ENCODE measurements at places on chromosomes 12 and 14. TPM values are rescaled to one million over a fixed set of nuclear protein-coding genes. Genes with fewer than 3 reads are reported as not detected.

Gene KDM2B
- total RNA-seq, result 76.6 TPM

Gene DNAH10
- total RNA-seq, result not detected

Gene NFYB
- 14.9 TPM for total RNA-seq

Gene RTL1
- total RNA-seq, result not detected

Gene TDRD9
- not detected for total RNA-seq

Gene PZP
- not detected for total RNA-seq

GRCh38 chr12:123681605-123682004 is 10.7 kb downstream of the TCTN2 start:
- DNase-seq, result no peak

- no peak for DNase-seq
Observed at GRCh38 chr12:109418848-109419480, 58.1 kb downstream of the KCTD10 start.

- peak; percentile 69 for DNase-seq
Observed at GRCh38 chr14:39265806-39266524, 32.2 kb downstream of the MIA2 start.

- DNase-seq, result no peak
Observed at GRCh38 chr14:78611796-78612571, 441.8 kb downstream of the NRXN3 start.

DNA sequence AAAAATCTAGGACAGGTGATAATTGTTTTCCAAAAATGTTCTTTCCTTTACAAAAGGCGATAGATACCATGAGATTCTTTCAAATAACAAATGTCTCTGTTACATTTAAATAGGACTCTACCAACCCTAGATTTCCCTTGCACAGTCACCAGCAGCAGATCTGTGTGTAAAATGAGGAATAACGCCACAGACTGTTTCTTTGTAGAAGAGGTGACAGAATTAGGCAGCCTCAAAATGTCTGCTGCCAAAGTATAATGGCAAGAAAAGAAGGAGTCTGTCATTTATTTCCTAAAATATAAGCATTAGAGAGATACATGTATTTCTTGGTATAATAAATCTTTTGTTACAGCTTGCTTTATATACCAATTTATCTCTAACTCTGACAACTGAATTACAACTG is 8.5 kb upstream of the SRGAP1 start:
- DNase-seq, result no peak

- peak; percentile 62 for DNase-seq
Observed at GRCh38 chr12:79983492-79983891, 48.6 kb upstream of the PPP1R12A start.

- DNase-seq, result no peak
Observed at GRCh38 chr14:50928002-50928635, 16.2 kb downstream of the PYGL start.

- no peak for DNase-seq
Observed at GRCh38 chr14:68662392-68662791, 130.5 kb downstream of the ZFP36L1 start.

GRCh38 chr12:59304077-59304721 is 291.6 kb upstream of the SLC16A7 start:
- no peak for DNase-seq

GRCh38 chr14:56176530-56176929 is 58.3 kb downstream of the PELI2 start:
- no peak for DNase-seq

- DNase-seq, result no peak
Observed at GRCh38 chr12:17918013-17918412, 172.0 kb downstream of the RERGL start.

DNA sequence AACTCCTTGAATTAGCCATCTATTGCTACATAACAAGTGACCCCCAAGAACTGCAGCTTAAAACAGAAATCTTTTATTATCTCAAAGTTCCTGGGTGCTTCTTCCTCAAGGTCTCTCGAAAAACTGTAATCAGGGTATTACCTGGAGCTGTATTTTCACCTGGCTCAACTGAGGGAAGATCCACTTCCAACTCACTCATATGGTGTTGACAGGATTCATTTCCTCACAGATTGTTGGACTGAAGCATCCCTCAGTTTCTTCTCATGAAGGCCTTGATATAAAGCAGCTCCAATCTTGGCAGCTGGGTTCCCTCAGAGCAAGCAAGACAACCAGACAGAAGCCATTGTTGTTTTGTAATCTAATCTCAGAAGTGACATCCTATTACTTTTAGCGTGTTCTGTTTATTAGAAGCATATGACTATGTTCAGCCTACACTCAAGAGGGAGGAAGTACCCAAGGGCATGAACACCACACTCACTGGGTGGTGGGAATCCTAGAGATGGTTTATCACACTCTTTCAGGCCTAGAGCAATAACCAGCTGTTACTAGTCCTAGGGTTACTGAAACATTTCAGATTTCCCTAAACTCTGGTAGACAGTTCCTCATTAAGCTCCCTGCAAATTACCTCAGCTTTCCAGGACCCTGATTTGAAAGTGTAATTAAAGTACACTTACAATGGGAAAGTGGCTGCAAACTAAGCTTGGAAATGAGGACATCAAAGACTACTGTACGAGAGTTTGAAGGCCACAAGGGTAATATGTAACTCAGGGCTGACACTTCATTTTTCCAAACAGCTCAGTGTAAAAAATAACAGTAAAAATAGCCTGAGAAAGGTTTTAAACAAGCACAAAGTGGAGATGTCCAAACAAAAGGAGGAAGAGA is 222.2 kb downstream of the SEC23A start:
- DNase-seq, result no peak
